GM12864 (cell line): ENCODE measurements at places on chromosomes 7 and 10.

DNA sequence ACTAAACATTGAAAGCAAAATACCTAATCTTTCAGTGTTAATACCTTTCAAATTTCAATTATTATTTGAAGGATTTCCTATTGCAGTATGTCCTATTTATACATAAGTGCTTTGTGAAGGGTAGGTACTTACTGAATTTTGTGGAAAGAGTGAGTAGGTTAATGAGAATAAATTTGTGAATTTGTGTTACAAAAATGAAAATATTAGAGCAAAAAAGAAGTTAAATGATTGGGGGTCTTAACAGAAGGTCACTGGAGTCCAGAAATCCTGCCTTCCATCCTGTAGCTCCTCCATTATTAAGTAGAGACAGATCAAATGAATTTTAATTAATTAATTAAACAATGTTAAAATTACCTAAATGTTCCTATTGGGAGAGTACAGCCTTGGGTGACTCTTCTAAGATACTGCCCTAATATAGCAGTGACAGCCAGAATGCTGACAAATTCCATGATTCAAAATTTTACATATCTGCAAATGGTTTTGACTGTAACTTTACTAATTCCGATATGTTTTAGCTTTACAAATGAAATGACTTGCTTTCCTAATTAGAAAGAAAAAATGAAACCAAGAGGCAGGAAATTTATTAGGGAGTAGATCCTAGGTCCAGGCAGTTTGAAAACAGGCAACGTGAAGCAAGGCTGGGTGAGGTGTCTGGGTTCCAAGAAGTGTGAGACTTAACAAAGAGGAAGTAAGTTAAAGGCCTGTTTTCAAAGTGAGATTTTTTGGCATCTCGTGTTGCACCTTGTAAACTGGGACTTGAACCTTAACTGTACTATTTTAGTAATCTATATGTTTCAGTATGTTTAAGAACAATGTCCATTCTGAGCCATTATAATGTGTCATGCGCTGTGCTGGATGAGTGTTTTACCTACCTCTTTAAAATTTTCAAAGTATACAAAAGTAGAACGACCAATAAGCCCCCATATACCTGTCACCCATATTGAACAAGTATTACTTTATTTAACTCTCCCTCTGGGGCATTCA, 1.5 kb downstream of the PIK3CG start:
- DNase-seq, result peak; percentile 61

- no peak for DNase-seq
Observed at GRCh38 chr7:27131390-27131819, 848 bp upstream of the HOXA4 start.

- no peak for DNase-seq
Observed at GRCh38 chr7:90269163-90269562, 24.2 kb downstream of the CFAP69 start.

- no peak for DNase-seq
Observed at GRCh38 chr10:101135141-101136006, 4.3 kb downstream of the TLX1 start.

DNA sequence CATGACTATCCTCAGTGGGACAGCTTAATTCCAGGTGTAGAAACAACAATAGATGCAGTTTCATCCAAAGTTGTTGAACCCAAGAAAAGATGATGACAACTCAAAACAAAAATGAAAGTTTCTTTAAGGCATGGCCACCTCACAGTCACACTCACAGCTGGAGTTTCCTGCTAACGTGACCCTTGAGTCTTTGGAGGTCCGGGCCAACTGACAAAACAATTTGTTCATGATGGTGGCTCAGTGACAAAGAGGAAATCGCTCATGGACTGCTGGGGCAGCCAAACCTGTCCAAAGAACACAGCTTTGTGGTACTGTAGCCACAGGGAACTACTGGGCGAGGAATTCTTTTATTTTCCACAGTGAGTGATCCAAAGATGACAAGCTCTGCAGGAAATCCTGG, 96.0 kb upstream of the JCAD start:
- DNase-seq, result no peak

DNA sequence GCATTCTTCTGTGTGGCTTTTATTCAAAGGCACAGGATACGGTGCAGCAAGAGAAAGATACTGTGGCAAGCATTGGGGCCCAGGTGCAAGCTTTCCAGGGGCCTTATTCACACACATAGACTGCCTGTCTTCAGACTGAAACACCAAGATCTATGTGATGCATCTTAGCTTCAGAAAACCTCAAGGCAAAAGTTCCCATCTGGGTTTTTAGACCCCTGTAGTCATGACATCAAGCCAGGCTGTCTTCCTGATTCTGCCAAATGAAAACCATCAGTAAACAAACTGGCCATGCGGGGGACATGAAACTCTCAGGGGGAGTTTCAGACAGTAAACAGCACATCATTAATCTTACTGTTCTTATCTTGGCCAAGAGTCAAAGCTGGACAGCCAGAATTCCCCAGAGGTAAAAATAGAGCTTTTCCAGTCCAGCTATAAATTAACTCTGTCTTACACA, 9.8 kb downstream of the AGBL3 start:
- peak; percentile 76 for DNase-seq

GRCh38 chr7:3957472-3958108, 656.5 kb downstream of the SDK1 start:
- DNase-seq, result no peak
